ENCODE measurements at places on chromosomes 7 and 10. TPM values are rescaled to one million over a fixed set of nuclear protein-coding genes. Genes with fewer than 3 reads are reported as not detected.

Gene FRMD4A
- total RNA-seq: 68.9 TPM

GRCh38 chr7:68187532-68187931, 1190.9 kb downstream of the TYW1 start:
- DNase-seq: no peak

Gene LBX1
- not detected for total RNA-seq

DNA sequence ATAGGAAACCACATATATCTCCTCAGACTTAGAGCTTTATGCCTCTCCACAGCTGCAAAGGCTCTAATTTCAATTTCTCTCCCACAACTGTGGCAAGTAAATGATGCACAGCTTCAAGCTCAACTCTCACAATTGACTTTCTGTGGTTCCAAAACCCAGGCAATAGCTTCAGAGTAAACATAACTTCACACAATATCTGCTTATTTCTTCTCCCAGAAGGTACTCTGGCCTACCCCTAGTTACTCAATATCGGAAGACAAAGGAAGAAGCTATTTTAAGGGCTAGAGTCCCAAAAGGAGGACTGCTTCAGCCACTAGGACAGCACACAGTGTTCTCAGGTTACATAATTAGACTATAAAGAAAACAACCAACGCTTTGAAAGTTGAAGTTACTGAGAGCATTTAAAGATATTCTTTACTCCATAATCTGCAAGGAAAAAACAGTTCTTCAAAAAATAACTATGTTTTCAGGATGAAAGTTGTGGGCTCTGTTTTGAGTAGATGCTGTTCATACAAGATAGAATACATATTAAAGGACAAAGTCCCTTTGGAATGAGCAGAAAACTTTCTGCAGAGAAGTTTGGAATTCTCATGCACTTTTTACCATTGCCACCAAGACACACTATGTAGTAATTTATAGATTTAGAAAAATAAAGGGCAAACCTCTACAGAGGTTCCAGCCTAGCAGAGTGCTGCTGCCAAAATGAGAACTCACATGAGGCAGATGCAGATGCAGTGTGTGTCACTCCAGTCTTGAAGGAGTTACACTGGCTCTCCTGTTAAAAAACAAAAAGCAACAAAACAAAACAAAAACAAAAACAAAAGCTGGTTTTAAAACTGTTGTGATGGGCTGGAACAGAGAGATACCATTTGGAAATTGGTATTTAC, 81.8 kb downstream of the NT5C2 start:
- DNase-seq: no peak

Gene ITPRID1
- not detected for total RNA-seq
